ENCODE measurements at places on chromosomes 3 and 15. TPM values are rescaled to one million over a fixed set of nuclear protein-coding genes. Genes with fewer than 3 reads are reported as not detected.

Gene PLSCR4
- not detected for total RNA-seq

Gene UPK1B
- not detected for total RNA-seq

Gene GABRA5
- not detected for total RNA-seq

Gene PTX3
- total RNA-seq: not detected

Gene TEX55
- total RNA-seq: not detected

Gene DNAH12
- not detected for total RNA-seq

Gene SQOR
- total RNA-seq: 0.42 TPM

Measured in OCI-LY7 (cell line).